Cerebellar cortex (tissue), 1 donor: ENCODE measurements at places on chromosomes 3 and 15.

DNA sequence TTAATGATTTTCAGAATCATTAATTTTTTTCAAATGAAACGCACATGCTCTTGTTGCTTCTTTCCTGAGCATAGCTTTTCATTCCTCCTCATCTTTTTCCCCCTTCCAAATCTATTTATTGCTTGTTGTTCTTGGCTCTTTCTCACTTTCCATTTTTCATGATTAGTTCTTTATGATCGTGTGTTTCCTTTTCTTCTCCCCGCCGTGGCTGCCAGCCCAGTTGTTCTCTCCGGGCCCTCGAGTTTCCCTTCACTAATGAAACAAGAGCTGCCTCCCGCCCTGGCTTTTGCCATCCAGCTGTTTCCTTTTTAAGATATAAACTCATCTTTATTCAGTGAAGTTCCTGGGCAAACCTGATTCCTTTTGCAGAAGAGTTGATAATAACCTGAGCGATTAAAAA is 170.2 kb upstream of the NR2F2 start:
- DNase-seq: no peak

DNA sequence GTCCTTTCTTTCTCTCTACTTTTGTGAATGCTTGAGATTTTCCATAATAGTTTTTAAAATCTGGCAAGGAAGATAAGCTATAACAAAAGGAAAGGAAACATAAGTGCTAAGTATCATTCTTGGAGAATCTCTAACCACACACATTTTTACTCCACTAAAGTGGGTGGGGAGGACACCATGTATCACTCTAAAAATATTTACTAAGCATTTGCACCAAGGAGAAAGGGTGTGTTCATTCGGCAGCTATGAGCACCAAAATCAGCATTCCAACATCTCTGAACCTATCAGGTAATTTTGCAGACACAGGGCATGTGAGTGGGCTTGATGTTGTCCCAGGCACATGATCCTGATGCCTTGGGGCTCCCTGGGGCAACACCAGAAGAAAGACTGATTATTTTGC is 5.5 kb downstream of the B4GALT4 start:
- no peak for DNase-seq

DNA sequence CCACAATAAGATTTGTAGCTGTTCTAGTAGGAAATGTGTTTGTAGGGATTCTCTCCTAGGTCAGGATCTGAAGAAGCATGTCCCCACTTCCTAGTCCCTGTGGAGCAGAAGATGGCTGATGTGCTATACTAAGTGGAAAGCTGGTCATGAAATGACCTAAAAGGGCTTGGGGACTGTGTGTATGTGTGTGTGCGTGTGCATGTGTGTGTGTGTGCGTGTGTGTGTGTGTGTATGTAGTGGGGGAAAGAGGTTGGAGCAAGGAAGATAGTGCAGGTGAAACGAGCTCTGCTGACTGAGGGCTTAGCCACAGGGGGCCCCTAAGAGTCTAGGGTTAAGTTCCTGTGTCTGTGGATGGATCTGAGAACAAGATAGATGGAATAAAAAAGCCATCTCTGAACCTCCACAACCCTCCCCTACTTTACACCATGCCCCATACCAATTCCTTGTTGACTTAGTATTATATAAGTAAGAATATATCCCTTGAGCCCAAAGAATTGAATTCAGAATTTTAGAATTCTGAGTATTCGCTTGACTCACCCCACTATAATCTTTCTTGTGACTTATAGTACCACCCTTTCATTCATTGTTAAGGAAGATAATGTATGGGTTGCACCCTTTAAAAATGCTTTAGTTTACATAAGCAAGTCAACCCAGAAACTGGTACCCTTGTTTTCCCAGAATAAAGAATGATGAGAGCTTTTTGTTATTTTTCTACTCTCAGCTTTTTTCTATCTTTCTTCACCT is 96.1 kb downstream of the RPL22L1 start:
- DNase-seq: no peak

- no peak for DNase-seq
Measured at GRCh38 chr15:71252740-71253047, 137.4 kb downstream of the THSD4 start.

GRCh38 chr3:194212161-194212844 is 76.4 kb downstream of the HES1 start:
- DNase-seq: no peak

GRCh38 chr15:25671132-25671531 is 192.0 kb downstream of the ATP10A start:
- peak; percentile 26 for DNase-seq

DNA sequence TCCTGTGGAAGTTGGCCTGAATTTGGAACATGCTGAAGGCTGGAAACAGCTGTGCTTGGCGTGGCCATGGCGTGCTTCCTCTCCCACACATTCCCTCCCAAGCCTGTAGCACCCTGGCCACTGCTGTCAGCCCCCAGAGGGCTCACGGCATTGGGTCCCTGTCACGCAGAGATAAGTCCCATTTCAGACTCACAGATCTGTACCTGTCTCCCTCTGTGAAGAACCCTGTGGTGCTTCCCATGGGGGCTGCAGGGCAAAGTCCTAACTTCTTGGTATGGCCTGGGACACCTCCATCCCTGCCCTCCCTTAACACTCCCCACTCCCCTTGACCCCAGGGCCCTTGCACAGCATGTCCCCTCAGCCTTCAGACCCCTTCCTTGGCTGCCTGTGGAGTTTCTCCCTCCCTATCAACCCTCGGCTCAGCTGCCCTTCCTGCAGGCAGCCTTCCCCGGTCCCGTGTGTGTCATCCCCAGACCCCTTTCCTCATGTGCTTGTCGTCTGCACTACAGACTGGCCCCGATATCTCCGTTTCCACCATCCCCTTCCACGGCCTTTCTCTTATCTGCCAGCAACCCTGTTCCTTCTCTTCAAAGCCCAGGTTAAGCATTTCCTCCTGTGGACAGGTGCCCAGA is 28.6 kb downstream of the ABTB1 start:
- DNase-seq: no peak

DNA sequence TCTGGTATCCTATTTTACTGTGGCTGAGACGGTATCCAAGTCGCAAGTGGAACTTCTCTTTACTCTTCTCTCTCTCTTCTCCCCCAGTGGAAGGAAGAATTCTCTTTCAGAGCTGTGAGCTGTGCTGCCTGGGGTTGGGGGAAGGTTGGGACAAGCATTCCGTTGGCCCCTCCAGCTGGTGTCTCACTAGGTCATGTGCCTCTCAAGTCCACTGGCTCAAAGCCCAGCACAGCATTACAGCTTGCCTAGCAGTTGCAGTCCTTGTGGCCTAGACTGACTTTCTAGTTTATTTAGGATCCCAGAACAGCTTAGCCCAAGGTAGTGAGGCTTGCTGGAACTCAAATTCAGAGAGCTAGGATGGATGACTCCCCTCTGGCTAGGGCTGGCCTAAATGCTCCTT is 76.1 kb upstream of the SPATA16 start:
- DNase-seq: no peak

DNA sequence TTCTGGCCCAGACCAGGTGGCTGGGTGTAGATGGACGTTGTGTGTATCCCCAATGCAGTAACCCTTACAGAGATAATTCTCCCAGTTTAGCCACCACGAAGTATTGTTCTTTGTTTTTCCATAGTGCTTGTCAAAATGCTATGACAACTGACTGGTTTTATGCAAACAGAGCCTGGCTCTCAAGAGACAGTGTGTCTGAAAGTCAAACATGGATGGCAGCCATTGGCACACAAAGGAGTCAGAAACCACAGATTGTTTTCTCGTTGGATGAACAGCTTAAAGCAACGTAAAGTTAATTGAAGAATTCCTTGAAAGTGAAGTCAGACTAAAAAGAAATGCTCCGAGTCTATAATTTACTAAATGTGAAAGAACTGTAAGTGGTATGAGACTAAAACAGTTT is 91.2 kb downstream of the FILIP1L start:
- no peak for DNase-seq

GRCh38 chr3:40255532-40255931 is 54.0 kb upstream of the EIF1B start:
- no peak for DNase-seq

DNA sequence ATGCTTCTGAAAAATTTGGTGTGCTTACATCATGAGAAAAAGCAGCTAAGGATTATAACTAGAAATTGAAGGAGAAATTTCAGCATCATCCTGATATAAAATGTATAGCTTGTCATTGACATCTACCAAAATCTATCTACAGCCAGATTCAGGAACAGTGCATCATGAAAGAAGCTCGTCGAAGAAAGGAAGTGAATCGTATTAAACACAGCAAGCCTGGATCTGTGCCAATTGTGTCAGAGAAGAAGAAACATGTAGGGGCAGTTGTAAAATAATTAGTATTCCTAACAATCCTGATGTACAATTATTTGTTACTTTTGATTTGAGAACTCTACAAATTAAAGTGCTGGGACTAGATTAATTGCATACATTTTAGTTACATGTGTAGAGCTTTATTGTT is 37.2 kb downstream of the AP4E1 start:
- DNase-seq: peak; percentile 5

DNA sequence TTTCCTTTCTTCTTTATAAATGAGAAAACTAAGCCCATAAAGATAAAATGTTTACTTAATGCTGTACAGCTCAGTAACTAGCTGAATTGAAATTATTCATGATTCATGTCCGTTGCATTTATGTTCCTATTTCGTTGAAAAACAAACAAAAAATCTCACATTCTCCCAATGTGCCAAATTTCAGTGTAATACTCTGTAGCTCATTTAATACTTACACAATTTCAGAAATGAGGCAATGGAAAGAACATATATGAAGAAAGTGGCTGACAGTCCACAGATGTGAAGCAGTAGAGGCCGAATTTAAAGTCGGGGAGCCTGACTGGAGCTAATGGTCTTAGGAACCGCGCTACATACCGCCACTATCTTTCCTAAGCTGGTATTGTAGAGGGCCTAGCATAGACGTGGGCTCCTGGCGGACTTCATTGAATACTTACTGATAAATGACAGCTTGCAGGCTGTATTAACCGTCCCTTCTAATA is 651 bp downstream of the PLSCR2 start:
- DNase-seq: no peak

DNA sequence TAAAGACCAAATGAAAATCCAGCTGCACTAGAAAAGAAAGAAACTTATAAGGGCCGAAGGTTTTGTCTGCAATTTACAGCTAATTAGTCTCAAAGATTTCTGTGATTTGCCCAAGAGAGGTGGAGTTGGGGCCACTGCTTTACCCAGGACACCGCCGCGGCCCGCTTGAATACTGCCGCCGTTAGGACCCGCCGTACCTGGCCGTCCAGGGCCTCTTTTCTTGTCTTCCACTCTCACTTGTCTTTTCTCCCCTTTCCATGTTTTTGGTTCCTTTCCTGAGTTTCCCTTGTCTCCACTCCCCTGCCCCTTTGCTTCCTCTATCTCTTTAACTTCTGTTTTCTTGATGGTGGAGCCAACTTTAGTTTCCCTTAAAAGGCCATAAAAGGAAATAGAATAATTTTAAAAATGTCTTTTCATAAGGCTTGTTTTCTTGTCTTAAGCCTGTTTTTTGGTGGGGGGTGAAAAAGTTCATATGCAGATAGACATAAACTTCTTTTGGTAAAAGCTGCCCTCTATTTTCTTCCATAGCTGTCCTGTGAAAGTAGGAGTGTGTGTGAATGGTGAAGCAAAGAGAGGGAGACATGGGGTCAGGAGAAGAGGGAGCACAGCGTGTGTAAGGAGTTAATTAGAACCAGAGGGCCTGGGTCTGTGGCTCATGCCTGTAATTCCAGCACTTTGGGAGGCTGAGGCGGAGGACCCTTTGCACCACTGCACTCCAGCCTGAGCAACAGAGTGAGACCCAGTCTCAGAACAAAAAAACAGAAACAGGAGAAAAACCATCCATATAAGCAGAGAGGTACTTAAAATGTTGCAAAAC is 16.0 kb upstream of the CCNL1 start:
- DNase-seq: no peak

GRCh38 chr3:123130079-123130750 is 63.4 kb downstream of the PDIA5 start:
- DNase-seq: no peak

GRCh38 chr15:68205558-68205944 is 419 bp upstream of the CALML4 start:
- DNase-seq: no peak

DNA sequence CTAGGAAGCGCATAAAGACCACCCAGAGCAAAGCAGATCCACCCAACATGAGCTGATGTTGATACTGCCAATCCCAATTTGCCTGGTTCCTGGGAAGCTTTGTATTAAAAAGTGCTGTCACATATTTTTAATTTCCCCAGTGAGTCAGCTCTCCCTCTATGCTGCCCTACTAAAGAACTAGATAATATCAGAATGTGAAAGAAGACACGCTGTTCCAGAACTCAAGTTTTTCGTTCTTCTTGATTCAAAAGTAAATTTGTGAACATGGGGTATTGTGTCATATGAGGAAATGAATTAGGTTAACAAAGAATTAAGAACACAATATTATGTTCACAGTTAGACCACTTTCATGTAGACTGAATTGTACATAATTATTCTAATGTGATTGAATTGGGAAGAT is 734.2 kb upstream of the ALCAM start:
- no peak for DNase-seq

DNA sequence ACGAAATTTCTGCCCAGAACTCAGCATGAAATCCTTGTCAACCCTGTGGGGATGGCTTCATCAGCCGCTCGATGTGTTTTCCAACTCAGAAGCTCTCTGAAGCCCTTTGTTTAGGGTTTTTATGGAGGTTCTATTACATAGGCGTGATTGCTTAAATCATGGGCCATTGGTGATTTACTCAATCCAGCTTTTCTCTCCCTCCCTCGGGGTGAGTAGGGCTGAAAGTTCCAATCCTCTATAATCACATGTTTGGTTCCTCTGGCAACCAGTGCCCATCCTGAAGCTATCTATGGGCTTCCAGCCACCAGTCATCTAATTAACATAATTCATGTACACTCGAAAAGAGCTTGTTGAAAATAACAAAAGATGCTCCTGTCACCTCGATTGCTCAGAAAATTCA is 51.6 kb downstream of the GATM start:
- DNase-seq: peak; percentile 32

DNA sequence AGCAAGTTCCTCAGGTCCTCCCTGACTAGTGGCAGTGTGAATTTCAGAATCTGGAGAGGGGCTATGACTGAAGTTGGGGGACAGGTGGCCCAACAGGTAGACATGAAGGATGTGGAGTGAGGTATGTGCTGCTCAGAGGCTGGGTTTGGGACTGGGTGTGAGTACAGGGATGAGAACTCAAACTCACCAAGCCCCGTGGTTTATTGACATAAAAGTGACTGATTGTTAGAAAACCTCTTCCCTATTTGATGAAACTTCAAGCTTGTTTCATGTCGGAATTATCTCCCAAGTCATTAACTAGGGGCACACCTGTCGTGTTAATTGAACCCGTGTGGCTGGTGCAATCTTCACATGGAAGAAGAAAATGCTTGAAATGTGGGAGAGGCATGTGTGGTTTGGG is 27.1 kb downstream of the FGD5 start:
- no peak for DNase-seq

DNA sequence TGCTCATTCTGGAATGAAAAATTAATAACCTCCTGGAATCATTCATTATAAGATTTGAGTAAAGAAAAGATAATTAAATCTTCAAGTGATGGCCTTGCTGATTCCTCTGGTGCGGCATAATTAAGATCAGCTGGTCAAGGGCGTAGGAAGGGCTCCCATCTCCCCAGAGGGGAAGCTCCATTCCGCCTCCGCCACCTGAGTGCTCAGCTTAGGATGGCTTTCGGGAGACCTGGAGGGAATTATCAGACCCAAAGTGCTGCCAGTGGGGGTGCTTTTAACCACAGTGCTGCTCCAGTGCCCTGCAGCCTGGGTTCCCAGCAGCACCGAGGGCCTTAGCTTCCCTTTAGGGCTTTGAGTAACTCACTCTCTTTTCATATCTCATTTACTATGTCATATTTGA is 556.6 kb upstream of the RGMA start:
- DNase-seq: no peak
